Activated naive CD4-positive, alpha-beta T cell treated with anti-CD3 and anti-CD28 coated beads, Interleukin-2, amount 10 ng/mL, durations not matched to agents 5 hours and 36 hours (primary cell): ENCODE measurements at places on chromosomes 6 and 20. TPM values are rescaled to one million over a fixed set of nuclear protein-coding genes. Genes with fewer than 3 reads are reported as not detected.

TNNC2 gene
- total RNA-seq = not detected

SPAG4 gene
- total RNA-seq = 3.2 TPM

SNAI1 gene
- total RNA-seq = 0.22 TPM

OR2W1 gene
- total RNA-seq = not detected

ALDH8A1 gene
- total RNA-seq = 0.24 TPM

AKAP12 gene
- 0.10 TPM for total RNA-seq
